ENCODE measurements at places on chromosomes 6 and 20.

GRCh38 chr6:155861821-155862220 is 406.2 kb upstream of the NOX3 start:
- H3K27ac ChIP-seq, result no peak overlapping the region
- H3K4me1 ChIP-seq, result no peaks in the 10 kb centered on the region
- DNase-seq, result no peak

- H3K27me3 ChIP-seq, result no peaks in the 10 kb centered on the region
- H3K27ac ChIP-seq, result peak overlapping the region; percentile 21
- no peak for DNase-seq
- H3K4me1 ChIP-seq, result peaks cover 61% of the 10 kb centered on the region
- H3K36me3 ChIP-seq, result peaks cover 42% of the 10 kb centered on the region
These were observed 111.2 kb upstream of the SUPT3H start for GRCh38 chr6:45488889-45489288.

- H3K4me1 ChIP-seq, result no peaks in the 10 kb centered on the region
- H3K27ac ChIP-seq, result no peak overlapping the region
- H3K27me3 ChIP-seq, result no peaks in the 10 kb centered on the region
- DNase-seq, result no peak
- H3K4me3 ChIP-seq, result no peak overlapping the region
These were observed 68.8 kb downstream of the CDH4 start for GRCh38 chr20:61320691-61321425.

DNA sequence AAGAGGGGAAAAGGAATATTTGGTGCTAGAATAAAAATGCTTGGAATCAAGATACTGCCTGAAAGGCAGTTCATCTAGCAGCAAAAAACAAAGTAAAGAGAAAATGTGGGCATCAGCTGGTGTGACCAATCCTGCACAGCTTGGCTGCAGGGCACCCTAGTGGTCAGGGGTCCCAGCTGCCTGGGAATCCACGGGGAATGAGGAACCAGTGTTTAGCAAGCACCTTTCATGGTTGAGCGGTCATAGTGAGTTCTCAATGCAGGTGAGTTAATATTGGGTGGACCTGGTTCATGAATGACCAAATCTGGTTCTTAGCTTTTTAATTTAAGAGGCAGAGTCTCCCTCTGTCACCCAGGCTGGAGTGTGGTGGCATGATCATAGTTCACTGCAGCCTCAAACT is 53.3 kb downstream of the CAP2 start:
- H3K4me1 ChIP-seq, result no peaks in the 10 kb centered on the region
- DNase-seq, result no peak
- no peak overlapping the region for H3K4me3 ChIP-seq
- H3K36me3 ChIP-seq, result no peaks in the 10 kb centered on the region
- H3K27me3 ChIP-seq, result peaks cover 4% of the 10 kb centered on the region
- H3K27ac ChIP-seq, result no peak overlapping the region

GRCh38 chr6:22353101-22353500 is 56.3 kb upstream of the PRL start:
- no peak for DNase-seq
- H3K4me3 ChIP-seq, result no peak overlapping the region
- no peaks in the 10 kb centered on the region for H3K36me3 ChIP-seq
- H3K27me3 ChIP-seq, result no peaks in the 10 kb centered on the region
- no peaks in the 10 kb centered on the region for H3K4me1 ChIP-seq

DNA sequence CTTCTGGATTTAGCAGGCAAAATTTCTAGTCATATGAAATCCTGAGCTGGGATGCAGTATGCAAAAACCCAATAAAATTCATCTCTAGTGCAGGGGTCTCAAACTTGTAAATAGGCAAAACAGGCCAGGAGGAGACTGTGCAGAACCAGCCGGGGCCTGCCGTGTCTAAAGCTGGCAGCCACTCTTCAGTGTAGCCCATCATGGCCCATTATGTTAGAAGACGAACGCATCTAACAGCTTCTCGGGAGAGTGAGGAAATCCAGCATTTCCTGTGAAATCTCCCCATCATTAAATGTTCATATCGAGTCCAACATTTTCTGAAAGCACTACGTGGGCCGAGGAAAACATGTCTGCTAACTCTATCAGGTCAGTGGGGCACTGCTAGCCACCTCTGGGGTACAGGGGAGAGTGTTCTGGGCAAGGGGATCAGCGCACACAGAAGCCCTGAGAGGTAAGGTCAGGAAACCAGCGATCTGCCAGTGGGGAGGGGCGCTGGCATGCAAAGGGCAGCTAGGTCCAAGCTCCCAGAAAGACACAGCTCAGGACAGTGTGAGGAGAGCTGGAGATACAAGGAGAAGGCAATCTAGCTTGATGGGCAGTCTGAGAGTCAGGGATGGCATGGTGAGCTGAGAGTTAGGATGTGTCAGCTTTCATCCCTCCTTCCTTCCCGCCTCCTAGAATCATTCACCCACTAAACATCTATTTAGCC is 144.2 kb downstream of the PREX1 start:
- H3K4me3 ChIP-seq, result no peak overlapping the region
- peak overlapping the region; percentile 3 for H3K27ac ChIP-seq
- no peaks in the 10 kb centered on the region for H3K27me3 ChIP-seq
- DNase-seq, result no peak

DNA sequence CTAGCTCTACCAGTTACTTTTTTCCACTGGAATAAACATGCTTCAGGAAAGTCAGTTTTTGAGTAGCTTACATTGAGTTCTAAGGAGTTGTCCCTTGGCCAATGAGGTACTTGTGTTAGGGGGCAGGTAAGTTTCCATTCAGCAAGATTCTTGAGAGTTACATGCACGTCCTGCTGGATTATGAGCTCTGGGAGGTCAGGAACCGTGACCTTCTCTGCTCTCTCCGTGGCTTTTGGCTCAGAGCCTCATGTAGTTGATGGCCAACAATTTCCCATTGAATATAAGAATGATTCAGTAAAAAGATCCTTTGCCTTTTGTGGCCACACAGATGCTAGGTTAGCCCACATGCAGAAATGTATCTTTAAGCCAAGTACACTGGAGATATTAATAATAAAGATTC is 181.8 kb upstream of the RALGAPA2 start:
- no peak overlapping the region for H3K4me3 ChIP-seq
- no peak overlapping the region for H3K27ac ChIP-seq
- no peaks in the 10 kb centered on the region for H3K4me1 ChIP-seq
- no peaks in the 10 kb centered on the region for H3K36me3 ChIP-seq

GRCh38 chr6:3888153-3888957 is 39.2 kb downstream of the FAM50B start:
- H3K4me1 ChIP-seq, result no peaks in the 10 kb centered on the region
- H3K27me3 ChIP-seq, result peaks cover 1% of the 10 kb centered on the region
- H3K4me3 ChIP-seq, result no peak overlapping the region
- no peak for DNase-seq

DNA sequence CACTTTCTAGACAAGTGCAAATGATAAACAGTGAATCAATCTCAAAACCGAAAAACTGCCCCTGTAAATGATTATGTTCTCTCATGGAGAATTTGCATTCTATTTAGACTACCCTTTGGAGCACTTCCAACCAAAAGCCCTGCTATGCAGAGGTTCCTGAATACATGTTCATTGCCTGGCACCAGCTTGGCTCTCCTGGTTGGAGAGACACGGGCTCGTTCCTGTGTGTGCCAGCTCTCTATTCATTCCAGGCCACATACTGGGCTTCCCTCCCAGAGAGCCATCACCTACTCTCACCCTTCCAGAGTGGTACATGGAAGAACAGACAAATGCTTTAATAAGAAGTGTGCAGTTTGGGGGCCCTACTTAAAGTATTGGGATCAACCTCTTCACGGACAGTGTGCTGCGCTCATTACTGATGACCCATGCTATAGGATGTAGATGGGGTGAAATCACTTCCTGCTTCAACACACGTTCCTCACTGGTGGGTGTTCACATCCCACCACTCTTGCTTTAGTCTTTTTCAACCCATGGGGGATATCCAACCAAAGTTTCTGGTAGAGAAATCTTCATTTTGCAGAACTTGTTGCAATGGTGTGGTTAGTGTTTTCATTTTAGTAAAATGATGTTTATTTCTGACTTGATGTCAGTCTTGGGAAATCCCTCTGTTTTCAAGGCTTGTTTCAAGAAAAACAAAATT is 38.5 kb upstream of the NAA20 start:
- H3K36me3 ChIP-seq, result no peaks in the 10 kb centered on the region
- no peaks in the 10 kb centered on the region for H3K27me3 ChIP-seq
- no peak for DNase-seq
- peaks cover 27% of the 10 kb centered on the region for H3K4me1 ChIP-seq

DNA sequence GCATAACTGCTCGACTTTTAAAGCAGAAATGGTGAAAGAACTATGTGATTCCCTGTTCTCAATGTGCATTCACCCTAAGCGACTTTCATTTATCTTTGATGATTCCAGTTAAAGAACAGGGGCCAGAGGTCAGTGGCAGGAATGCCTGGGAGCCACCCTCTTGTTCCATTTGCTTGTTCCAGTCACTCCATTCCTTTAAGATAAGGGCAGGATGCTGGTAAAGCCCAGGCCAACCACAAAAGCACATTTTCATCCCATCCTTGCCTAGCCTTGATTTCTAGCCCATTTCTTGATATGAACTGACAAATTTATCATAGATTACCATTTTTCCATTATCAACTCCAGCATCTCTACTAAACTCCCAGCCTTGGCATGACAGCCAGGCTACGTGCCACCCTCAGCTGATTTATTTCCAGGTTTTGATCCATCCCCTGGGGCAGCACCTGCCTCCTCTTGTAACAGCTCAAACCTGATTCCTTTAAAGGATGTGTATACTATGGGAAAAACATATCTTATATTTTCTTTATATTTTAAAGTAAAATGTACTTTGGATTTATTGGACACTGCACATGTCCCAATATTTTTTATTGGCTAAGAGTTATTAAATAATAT is 19.2 kb downstream of the HMGN3 start:
- no peak overlapping the region for H3K4me3 ChIP-seq
- H3K36me3 ChIP-seq, result peaks cover 8% of the 10 kb centered on the region
- no peak overlapping the region for H3K27ac ChIP-seq
- H3K27me3 ChIP-seq, result no peaks in the 10 kb centered on the region

- H3K36me3 ChIP-seq, result no peaks in the 10 kb centered on the region
- H3K27me3 ChIP-seq, result peaks cover 18% of the 10 kb centered on the region
- no peak overlapping the region for H3K27ac ChIP-seq
- DNase-seq, result no peak
- no peak overlapping the region for H3K4me3 ChIP-seq
These were observed 492.3 kb downstream of the PREX1 start for GRCh38 chr20:48335308-48336050.

DNA sequence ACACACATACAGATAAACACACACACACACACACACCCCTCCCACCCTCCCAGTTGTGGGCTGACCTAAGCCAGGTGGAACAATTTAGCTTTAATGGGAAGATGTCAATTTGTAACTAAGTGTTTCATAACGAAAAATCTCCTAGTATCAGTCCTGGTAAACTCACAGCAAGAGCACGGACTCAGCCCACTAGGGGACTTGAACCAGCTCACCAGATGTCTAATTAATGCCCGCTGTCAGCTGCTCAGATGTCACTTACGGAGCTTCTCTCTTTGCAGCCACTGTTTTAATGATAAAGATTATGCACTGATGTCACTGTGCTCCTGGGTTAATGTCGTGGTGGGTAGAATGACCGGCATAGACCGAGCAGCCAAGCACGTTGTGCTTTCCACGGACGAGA is 116.6 kb upstream of the INSM1 start:
- H3K27me3 ChIP-seq, result peaks cover 4% of the 10 kb centered on the region
- no peak overlapping the region for H3K27ac ChIP-seq
- no peaks in the 10 kb centered on the region for H3K36me3 ChIP-seq

DNA sequence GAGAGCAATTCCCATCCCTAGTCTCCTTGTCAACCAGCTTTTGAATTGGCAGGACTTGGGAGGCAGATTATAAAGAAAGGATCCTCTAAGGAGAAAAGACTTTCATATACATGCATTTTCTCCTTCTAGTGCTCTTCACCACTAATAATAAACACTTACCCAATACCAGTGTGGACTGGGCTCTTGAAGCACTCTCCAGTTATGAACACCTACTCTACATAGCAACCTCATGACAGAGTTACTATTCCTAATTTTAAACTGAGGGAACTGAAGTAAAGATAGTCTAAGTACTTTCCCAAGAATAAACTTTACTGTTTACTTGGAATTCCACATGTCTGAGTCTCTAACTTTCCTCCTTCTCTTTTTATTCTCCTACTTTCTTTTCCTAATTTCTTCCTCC is 4.8 kb downstream of the COL9A1 start:
- no peaks in the 10 kb centered on the region for H3K36me3 ChIP-seq
- no peak for DNase-seq
- H3K4me3 ChIP-seq, result no peak overlapping the region
- H3K4me1 ChIP-seq, result no peaks in the 10 kb centered on the region
- peaks cover 12% of the 10 kb centered on the region for H3K27me3 ChIP-seq

- H3K4me3 ChIP-seq, result no peak overlapping the region
- peaks cover 11% of the 10 kb centered on the region for H3K27me3 ChIP-seq
- no peak for DNase-seq
- no peaks in the 10 kb centered on the region for H3K36me3 ChIP-seq
- no peak overlapping the region for H3K27ac ChIP-seq
These were observed 16.7 kb downstream of the TRAPPC3L start for GRCh38 chr6:116528780-116529179.

DNA sequence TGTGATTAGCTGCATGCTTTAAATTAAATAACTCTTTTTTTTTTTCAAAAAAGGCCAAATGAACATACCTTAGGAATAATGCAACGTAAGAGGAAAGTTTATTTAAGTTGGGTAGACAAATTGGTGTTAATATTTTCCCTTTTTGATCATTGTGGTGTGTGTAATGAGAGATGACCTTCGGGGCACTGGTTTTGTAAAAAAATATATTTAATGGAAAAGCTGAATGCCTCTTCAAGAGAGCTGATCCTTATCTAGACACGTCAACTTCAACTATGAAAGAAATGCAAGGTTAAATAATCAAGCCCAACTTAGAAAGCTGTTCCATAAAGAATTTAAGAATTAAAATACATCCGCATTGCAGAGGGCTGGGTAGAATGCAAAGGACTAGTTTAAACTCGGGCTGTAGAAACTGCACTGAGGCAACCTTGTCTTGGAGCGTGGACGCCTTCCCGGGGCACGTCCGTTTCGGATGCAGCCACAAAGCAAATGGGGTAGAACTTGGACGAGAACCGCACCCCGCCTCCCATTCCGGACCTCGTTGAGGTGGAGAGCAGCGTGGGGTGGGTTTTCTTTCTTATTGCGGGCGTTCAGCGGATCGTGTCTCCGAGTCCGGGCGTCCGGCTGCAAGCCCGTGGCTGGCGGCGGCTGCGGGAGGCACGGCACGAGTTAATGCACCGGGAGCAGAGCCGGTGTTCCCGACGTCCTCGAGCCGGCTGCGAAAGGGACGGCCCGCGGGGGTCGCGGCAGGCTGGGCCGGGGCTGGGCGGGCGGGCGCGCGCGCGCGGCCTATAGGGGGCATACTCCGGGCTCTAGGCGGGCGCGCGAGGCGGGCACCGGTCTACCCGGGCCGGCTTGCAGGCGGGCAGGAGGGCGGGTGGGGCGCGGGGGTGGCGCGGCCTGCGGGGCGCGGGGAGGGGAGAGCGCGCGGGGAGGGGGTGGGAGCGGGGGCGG is 1.9 kb downstream of the JARID2 start:
- peak; percentile 70 for DNase-seq
- H3K27me3 ChIP-seq, result peaks cover 1% of the 10 kb centered on the region
- peaks cover 44% of the 10 kb centered on the region for H3K36me3 ChIP-seq
- H3K4me3 ChIP-seq, result peak overlapping the region; percentile 100
- H3K27ac ChIP-seq, result peak overlapping the region; percentile 94

Measured in activated CD4-positive, alpha-beta memory T cell treated with anti-CD3 and anti-CD28 coated beads for 36 hours (primary cell).